Aorta (tissue), 5 donors: ENCODE measurements at places on chromosomes 16 and 17. TPM values are rescaled to one million over a fixed set of nuclear protein-coding genes. Genes with fewer than 3 reads are reported as not detected.

DNA sequence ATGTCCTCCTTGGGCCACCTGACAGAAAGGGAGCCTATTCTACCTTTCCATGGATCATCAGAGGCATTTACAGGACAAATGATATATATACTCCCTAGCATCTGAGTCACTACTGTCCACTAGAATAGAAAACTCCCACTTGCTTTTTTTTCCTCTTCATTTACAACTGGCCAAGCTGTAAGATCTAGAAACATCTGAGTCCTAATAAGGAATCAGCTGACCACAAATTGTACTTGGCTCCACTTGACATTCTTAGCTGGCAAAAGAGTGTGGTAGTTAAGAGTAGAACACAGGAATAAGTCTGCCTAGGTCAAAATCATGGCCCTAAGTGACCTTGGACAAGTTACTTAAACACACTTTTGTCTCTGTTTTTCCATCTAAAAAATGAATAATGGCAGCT, 5.2 kb downstream of the RUSF1 start:
- no peak overlapping the region for H3K4me3 ChIP-seq
- no peaks in the 10 kb centered on the region for H3K36me3 ChIP-seq
- no peak for DNase-seq
- H3K27me3 ChIP-seq: no peaks in the 10 kb centered on the region
- H3K27ac ChIP-seq: no peak overlapping the region

- H3K4me3 ChIP-seq: no peak overlapping the region
- no peak overlapping the region for H3K27ac ChIP-seq
- H3K36me3 ChIP-seq: no peaks in the 10 kb centered on the region
- no peaks in the 10 kb centered on the region for H3K27me3 ChIP-seq
- DNase-seq: no peak
These were observed 17.3 kb upstream of the AQP8 start for GRCh38 chr16:25199457-25199856.

DNA sequence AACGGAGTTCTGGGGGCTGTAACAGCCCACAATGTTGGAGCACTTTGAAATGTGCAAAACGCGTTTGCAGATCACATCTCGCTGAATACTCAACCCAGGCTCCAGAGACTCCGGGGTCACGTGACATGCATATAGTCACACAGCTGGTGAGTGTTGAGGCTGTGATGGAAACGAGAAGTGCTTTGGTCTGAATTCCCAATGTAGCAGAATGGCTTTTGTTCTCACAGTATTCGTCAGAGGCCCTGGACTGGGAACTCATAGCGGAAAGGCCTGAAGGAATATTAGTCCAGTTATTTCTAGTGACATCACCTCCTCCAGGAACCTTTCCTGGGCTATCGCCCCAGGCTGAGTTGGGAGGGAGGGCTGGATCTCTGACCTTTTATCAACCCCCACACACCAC, 95.8 kb upstream of the CRHR1 start:
- no peaks in the 10 kb centered on the region for H3K36me3 ChIP-seq
- no peak overlapping the region for H3K27ac ChIP-seq
- DNase-seq: no peak

- no peak overlapping the region for H3K4me3 ChIP-seq
- no peaks in the 10 kb centered on the region for H3K36me3 ChIP-seq
- DNase-seq: no peak
- H3K4me1 ChIP-seq: no peaks in the 10 kb centered on the region
These were observed 6.4 kb upstream of the MILR1 start for GRCh38 chr17:64442541-64442971.

DNA sequence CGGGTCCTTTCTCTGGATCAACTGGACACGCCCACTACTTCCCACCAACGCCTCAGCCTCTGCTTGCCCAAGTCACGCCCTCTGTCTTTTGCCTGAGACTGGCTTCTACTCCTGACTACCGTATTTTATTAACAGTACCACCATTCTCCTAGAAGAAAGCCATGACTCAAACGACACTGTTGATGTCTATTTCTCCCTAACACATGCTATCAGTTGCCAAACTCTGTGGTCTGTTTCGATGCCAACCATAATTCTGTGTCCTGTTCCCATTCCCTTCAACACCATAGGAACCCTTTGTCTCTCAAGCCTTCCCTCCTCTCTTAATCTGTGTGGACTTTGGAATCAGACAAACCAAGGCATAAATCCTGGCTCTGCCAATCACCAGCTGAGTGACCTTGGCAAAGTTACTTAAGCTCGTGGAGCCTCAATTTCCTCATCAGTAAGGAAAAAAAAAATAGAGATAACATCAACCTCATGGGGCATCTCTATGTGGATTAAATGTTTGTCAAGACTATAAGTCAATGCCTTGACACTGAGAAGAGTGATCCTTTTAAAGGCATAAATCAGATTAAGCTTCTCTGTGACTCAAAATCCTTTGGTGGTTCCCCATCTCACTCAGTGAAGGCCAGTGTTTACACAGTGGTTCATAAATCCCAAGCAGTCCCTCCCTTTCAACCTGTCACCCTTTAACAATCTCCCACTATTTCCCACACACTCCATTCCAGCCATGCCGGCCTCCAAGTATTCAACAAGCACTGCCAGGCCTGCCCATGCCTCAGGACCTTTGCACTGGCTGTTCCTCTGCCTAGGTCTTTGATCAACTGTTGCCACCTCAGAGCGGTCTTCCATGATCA, 45.6 kb downstream of the ERN1 start:
- no peaks in the 10 kb centered on the region for H3K36me3 ChIP-seq
- no peak for DNase-seq
- H3K27me3 ChIP-seq: no peaks in the 10 kb centered on the region
- no peaks in the 10 kb centered on the region for H3K4me1 ChIP-seq
- no peak overlapping the region for H3K4me3 ChIP-seq

DNA sequence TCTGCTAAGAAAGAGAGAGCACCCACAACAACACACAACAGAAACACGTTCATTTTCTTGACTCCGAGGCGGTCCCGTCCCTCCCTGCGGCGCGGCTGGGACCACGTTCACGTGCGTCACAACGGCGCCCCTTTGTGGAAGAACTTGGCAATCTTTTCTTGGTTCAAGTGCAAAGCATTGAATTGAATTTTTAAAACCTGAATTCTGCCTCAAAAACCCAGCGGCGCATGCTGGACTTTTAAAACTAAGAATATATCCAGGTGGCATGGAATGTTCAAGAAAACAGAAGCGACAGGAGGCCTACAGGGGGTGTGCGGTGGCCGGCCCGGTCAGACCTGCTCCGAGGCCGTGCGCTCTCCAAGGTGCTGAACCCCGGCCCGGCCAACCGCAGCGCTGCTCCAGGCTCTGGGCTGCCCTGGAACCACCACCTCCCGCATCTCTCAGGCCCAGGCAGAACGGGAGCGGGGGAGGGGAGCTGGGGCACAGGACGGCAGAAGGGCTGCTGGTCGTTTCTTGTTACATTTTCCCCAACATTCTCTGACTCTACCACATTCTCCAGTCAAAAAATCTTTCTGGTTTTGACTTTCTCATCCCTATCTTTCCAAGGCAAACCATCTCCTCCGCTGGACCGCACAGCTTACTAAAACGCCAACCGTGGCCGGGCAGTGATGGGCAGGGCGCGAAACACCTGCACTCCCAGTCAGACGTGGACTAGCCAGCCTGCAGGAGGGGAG, 3.4 kb upstream of the HEXD start:
- H3K4me1 ChIP-seq: no peaks in the 10 kb centered on the region
- DNase-seq: peak; percentile 79
- no peak overlapping the region for H3K27ac ChIP-seq

DNA sequence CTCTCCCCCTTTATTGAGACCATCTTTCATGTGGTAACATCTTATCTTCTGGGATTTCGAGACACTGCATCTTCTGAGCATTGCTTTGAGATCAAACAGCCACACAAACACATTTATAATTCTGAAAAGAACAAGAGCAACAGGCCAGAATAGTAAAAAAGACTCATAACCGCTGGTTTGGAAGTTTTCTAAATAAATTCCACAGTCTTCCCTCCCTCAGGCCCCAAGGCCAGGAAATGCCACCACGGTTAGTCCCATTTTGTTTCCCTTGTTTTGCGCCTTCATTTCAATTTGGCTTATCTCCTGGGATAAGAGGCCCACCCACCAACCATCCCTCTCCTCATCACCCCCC, 25.3 kb downstream of the LITAF start:
- H3K27ac ChIP-seq: no peak overlapping the region
- no peak for DNase-seq
- H3K4me1 ChIP-seq: no peaks in the 10 kb centered on the region
- H3K4me3 ChIP-seq: no peak overlapping the region

- no peak overlapping the region for H3K27ac ChIP-seq
- no peak for DNase-seq
- no peaks in the 10 kb centered on the region for H3K36me3 ChIP-seq
- H3K4me1 ChIP-seq: no peaks in the 10 kb centered on the region
- no peaks in the 10 kb centered on the region for H3K27me3 ChIP-seq
- H3K4me3 ChIP-seq: no peak overlapping the region
These were observed 245.9 kb downstream of the XYLT1 start for GRCh38 chr16:17224879-17225281.

Gene HSPB9
- not detected for total RNA-seq

Gene SDK2
- 4.7 TPM for total RNA-seq

Gene KRTAP3-2
- total RNA-seq: not detected

Gene RBFOX1
- not detected for total RNA-seq

Gene PRSS53
- total RNA-seq: 6.0 TPM

Gene TBX2
- 42.6 TPM for total RNA-seq

Gene CDH13
- total RNA-seq: 265 TPM

Gene ERI2
- 6.7 TPM for total RNA-seq

Gene RRN3
- 22.9 TPM for total RNA-seq
